Subcutaneous preadipocyte (primary cell): ENCODE measurements at places on chromosomes 13 and 19. TPM values are rescaled to one million over a fixed set of nuclear protein-coding genes. Genes with fewer than 3 reads are reported as not detected.

The ZNF71 gene
- 5.5 and 5.9 TPM in 2 replicates for total RNA-seq

The ZNF816 gene
- 6.6 and 7.3 TPM in 2 replicates for total RNA-seq

The TDRD12 gene
- 0.20 and 0.73 TPM in 2 replicates for total RNA-seq

The OR10H1 gene
- total RNA-seq, result not detected in 2 replicates

The KLK3 gene
- total RNA-seq, result not detected in 2 replicates

The ACER1 gene
- not detected in 2 replicates for total RNA-seq

The FRY gene
- total RNA-seq, result 2.5 and 5.5 TPM in 2 replicates

The EFNB2 gene
- under 0.01 and 4.1 TPM in 2 replicates for total RNA-seq

The MEF2B gene
- total RNA-seq, result not detected in 2 replicates

The TSKS gene
- 0.59 and 1.5 TPM in 2 replicates for total RNA-seq

The FGF22 gene
- total RNA-seq, result not detected in 2 replicates

The KIR2DL1 gene
- total RNA-seq, result not detected in 2 replicates

The ERFL gene
- under 0.01 TPM in 1 of 2 replicates, not detected in the other for total RNA-seq

The LILRA6 gene
- not detected in 2 replicates for total RNA-seq

The GDF15 gene
- 17.3 and 18.0 TPM in 2 replicates for total RNA-seq

The SLC10A2 gene
- total RNA-seq, result not detected in 2 replicates

The SPRY2 gene
- total RNA-seq, result 26.1 and 43.8 TPM in 2 replicates

The CDX2 gene
- not detected in 2 replicates for total RNA-seq

The LSM7 gene
- 83.1 and 131 TPM in 2 replicates for total RNA-seq

The NEK3 gene
- total RNA-seq, result 7.4 and 8.8 TPM in 2 replicates

The SRRM5 gene
- 0.37 TPM in 1 of 2 replicates, not detected in the other for total RNA-seq

The RNF17 gene
- total RNA-seq, result 0.59 TPM in 1 of 2 replicates, not detected in the other

The PVR gene
- total RNA-seq, result 23.5 and 44.6 TPM in 2 replicates
